ENCODE measurements at places on chromosomes 4 and X. TPM values are rescaled to one million over a fixed set of nuclear protein-coding genes. Genes with fewer than 3 reads are reported as not detected.

SULT1E1 gene
- not detected for total RNA-seq

TEX13C gene
- total RNA-seq = not detected

NDNF gene
- total RNA-seq = 6.9 TPM

CT45A2 gene
- total RNA-seq = not detected

LONRF3 gene
- total RNA-seq = 2.1 TPM

PRRG1 gene
- total RNA-seq = 16.4 TPM

Measured in heart left ventricle (tissue), 16 donors.